ENCODE measurements at places on chromosomes 1 and 21.

DNA sequence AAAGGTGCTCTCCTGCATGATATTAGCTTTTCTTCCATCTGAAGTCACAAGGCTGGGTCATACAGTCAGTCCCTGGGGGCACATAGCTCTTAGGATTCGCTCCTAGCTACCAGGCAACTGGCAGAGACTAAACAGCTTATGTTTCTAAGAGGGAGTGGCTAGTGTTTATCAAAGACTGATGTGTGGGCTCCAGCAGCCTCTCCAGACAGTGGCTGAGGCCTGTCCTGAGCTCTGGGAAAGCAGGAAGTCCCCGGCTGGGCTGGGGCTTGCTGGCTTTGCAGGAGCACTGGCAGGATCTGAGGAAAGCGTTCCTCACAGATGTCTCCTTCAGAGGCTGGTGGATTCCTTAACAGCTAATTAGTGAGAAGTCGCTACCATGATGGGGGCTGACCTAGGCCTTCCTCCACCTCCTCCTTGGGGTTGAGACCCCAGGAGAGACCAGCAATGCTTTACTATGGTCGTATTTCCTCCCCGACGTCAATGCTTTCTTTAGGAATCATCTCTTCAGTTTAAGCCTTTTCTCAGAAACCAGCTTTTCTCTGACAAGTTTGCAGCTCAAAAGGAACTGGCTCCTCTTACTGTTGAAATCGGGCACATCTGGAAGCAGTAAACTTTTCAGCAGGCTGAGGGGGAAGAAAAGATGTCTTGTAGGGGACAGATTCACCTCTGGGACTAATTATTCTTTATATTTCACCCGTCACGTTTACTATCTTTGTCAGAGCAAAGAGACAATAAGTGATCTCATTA lies 33.5 kb upstream of the HHAT start:
- DNase-seq: no peak

DNA sequence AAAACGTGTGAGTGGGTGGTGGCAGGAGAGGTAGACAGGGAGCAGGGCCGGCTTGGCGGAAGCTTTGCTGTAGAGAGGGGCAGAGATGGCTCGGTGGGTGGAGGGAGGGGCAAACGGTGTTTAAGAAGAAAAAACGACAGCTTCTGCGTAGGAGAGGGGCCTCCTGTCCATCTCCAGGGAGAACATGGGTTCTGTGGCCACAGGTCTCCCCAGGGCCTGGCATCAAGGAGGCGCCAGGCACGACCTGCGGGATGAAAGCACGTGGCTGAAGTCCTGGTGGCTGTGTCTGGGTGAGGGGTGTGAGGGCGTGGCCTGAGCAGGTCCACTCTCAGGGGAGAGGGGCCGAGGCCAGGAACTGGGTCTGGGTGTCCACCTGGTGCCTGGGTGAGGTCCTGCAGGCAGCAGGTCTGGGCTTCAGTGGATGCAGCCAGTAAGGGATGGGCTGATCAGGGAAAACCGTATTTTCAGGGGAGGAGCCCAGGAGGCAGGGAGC lies 940 bp upstream of the PRKCZ start:
- no peak for DNase-seq

GRCh38 chr1:80825067-80825466 lies 975.7 kb upstream of the ADGRL2 start:
- DNase-seq: no peak

- no peak for DNase-seq
Measured at GRCh38 chr1:157117527-157118057, 18.0 kb upstream of the ETV3L start.

GRCh38 chr1:46210561-46210960 lies 7.4 kb downstream of the LURAP1 start:
- DNase-seq: no peak

- DNase-seq: peak; percentile 63
Measured at GRCh38 chr1:27366411-27367159, at the start of gene MAP3K6. Gene MAP3K6 (minus strand): TSS chr1:27366961. CDS start chr1:27366597, 364 bp downstream.

DNA sequence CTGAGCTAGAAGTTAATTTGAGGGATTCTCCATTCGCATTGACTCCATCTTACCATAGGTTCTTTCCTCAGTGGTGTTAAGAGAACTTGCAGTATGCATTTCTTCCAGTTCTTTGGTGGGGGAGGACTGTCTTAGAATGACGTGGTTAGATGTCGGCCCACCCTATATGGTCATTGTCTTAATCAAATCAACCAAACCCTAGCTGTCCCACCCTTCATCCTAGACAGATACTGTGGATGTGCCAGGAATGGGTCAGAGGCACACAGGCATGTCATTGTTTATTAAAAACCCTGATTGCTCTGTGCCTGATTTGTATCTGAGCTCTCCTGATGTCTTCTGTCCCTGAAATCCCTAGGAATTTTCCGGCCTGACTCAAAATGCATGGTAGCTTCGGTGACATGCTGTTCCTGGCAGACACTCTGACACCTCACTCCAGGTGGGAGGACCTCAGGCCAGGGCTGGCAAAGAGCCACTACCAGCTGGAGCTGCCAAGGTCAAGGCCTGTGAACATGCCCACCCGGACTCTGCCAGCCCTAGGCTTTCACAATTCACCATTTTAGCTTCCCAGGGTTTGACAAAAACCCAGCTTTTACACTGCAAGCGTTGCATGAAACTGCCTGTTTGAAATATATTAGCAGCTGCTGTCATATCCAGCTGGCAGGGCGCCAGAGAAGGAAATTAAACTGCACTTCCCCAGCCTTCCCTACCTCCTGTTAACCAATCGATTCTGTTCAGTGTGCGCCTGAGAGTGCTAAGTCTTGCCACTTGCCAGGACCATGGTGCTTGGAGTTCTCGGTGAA lies 134.0 kb downstream of the FAM78B start:
- no peak for DNase-seq

- no peak for DNase-seq
Measured at GRCh38 chr1:209825591-209826434, 2.0 kb upstream of the UTP25 start.

DNA sequence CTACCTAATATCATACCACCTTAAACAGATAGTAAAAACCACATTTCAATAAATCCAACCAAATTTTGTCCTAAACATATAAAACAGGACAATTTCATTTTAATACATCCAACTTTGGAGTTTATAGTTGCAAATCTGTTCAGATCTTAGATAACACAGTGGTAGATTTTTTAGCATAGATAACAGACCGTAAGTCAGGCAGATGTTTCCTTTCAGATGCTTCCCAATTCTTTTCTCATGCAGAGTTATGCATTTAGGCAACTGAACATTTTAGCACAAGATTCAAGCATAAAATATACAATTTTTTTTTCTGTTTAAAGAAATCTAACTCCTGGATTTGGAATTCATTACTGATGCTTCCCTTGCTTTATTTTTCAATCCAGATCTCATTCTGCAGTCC lies 156.5 kb upstream of the ZNHIT6 start:
- DNase-seq: no peak
